ENCODE measurements at places on chromosomes 6 and 20.

- DNase-seq, result no peak
Observed at GRCh38 chr6:31681135-31681671, 336 bp upstream of the LY6G5C start.

DNA sequence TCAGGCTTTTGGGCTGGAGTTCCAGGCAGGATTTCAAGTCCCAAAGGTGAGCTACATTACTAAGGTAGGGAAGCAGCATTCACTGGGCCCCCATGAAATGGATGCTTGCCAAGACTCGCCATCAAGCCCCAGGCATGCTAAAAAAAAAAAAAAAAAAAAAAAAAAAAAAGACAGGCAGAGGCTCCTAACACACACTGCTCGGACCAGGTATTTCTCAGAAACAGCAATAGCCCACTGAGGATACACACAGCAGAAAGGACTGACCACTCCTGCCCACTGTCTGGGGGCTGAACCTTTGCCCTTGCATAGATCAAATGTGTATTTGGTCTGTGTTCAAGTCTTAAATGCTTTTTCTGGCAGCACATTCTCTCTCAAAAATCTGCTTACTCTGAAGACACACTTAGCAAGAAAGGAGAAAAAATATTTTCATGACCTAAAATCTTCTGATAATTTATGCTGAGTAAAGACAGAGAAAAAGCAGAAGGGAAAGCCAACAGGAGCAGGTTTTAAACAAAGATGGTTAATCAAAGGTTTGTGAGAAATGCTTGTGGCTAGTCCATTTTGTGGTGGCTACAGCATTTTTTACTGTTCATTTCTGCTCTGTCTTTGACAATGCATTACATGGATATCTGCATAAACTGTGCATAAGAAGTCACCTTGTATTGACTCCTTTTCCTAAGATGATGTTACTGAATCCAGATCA, 37.9 kb upstream of the BEND6 start:
- no peak for DNase-seq

- DNase-seq, result no peak
Observed at GRCh38 chr6:49855221-49855620, 11.1 kb downstream of the CRISP1 start.

DNA sequence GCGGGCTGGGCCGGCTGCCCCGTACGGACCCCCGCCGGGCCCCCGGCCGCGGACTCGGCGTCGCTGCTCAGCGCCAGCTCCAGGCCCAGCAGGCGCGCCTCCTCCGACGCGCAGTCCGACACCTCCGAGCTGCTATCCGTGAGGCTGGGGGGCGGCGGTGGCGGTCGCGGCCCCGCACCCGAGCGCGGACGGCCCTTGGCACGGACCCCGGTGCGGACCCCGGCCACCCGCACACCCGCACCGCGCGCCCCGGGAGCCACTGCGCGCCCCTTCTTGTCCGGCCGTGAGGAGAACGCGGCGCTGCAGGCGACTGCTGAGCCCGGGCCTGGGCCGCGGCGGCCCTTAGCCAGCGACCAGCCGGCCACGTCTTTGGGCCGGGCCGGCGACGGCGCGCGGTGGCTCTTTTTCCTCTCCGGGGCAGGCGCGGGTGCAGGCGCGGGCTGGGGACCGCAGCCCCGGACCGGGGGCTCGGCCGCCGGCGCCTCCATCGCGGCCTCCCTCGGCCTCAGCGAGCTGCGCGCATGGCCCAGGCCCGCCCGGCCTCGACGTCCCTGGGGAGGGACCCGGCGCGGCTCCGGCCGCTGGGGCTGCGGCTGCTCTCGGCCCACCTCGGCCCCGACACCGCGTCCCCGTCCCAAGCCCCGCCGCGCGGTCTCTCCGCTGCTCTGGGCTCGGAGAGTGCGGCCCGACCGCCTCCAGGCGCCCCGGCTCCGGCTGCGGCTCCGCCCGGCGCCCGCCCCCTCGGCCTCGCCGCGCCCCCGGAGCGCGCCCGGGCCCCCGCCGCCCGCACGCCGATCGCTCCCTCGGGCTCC, 12.9 kb upstream of the TLDC2 start:
- peak; percentile 8 for DNase-seq

DNA sequence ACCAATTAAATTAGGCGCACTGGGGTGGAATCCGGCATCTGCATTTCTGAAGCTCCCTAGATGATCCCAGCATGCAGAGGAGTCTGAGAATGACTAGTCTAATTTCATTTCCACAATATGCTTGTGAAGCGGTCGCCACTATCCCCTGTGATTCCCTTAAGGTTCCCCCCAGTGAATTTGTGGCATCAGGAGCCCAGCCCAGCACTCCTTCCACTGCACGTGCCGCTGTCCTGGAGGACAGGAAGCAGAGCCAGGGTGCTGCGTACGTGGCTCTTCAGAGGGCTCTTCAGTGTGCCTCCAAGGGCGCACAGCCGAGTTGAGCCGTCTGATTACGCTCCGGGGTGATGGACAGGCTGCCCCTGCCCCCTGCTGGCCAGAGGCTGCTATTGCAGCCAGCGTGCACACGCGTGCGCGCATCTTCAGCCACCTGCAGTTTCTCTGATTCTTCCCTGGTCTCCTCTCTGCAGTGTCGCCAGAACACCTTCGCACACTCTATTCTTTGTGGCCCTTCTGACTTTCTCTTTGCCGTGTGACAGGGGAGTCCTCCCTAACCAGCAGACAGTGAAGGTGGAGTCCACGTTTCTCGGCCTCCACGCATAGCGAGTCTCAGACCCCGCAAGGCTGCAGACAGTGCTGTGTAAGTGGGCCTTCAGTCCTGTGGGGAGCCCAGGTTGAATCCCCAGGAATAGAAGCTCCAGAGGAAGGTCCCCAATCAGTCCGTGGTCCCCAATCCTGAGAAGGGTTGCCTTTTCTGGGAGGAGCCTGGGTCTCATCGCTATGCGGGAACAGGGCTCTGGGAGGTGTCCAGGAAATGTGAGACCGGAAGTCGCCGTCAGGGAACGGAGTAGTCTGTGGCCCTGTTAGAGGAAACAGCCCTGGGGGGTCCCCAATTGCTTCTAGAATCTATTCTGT, 16.5 kb upstream of the NCR2 start:
- DNase-seq, result peak; percentile 69

DNA sequence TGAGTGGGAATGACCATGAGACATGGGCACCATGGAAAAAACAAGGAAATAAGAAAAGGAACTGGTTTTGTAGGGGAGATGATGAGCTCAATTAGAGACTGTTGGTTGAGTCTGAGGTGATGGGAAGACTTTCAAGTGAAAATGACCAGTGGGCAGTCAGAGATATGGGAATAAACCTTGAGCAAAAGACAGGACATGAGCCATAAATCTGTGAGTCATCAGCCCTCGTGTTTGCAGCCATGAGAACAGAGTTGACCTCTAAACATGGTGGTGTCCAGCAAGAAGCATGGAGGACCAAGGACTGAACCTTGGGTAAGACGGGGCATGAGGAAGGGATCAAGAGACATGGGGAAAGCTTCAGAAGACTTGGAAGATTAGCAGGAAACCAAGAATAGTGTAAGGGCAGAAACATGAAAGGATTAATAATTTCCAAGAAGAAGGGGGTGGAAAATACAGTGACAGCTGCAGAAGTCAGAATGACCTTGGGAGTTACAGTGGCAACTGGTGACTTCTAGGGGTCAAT, 280.6 kb upstream of the PRDM1 start:
- DNase-seq, result no peak

GRCh38 chr6:2714111-2714895, 36.4 kb downstream of the MYLK4 start:
- DNase-seq, result no peak

Data from stimulated activated CD8-positive, alpha-beta memory T cell treated with anti-CD3 and anti-CD28 coated beads, Interleukin-4, amount 100 ng/mL, for 24 hours (primary cell).